ENCODE measurements at places on chromosomes 6 and 20. TPM values are rescaled to one million over a fixed set of nuclear protein-coding genes. Genes with fewer than 3 reads are reported as not detected.

Gene PEX3
- 18.8 TPM for total RNA-seq

Gene TMEM14B
- total RNA-seq = 50.1 TPM

Gene ABHD16B
- total RNA-seq = not detected

Gene COX4I2
- 19.1 TPM for total RNA-seq

Gene HUS1B
- total RNA-seq = 1.0 TPM

Gene TGM3
- not detected for total RNA-seq

Gene LAMA5
- 279 TPM for total RNA-seq

Gene CASS4
- 40.2 TPM for total RNA-seq

Gene MCHR2
- total RNA-seq = not detected

Gene PPP1R3G
- 0.46 TPM for total RNA-seq

Gene FBXO5
- 4.9 TPM for total RNA-seq

Gene MDFI
- total RNA-seq = 11.0 TPM

Gene OVOL2
- 6.7 TPM for total RNA-seq

Gene CST4
- not detected for total RNA-seq

Gene ULBP2
- 2.3 TPM for total RNA-seq

Gene HLA-DQB2
- 62.8 TPM for total RNA-seq

Gene DBNDD2
- total RNA-seq = 66.2 TPM

Gene CRISP3
- not detected for total RNA-seq

Gene KCNQ2
- total RNA-seq = not detected

Gene KIF25
- total RNA-seq = 0.96 TPM

Gene POM121L2
- total RNA-seq = not detected

Gene CBFA2T2
- total RNA-seq = 15.7 TPM

Gene SIRPB1
- total RNA-seq = 11.6 TPM

Gene FRMD1
- 0.09 TPM for total RNA-seq

Gene SMOC2
- 33.1 TPM for total RNA-seq

Gene TXLNB
- total RNA-seq = 1.3 TPM

Gene NMBR
- total RNA-seq = not detected

Gene PLEKHG1
- total RNA-seq = 34.6 TPM

Gene CLPSL2
- total RNA-seq = not detected

Gene BEND3
- total RNA-seq = 3.8 TPM

Gene THBS2
- total RNA-seq = 23.7 TPM

Gene TRIM10
- total RNA-seq = not detected

Gene SEC23B
- total RNA-seq = 62.9 TPM

Gene HIVEP2
- 18.6 TPM for total RNA-seq

Gene SPATS1
- total RNA-seq = not detected

Gene SLC22A7
- total RNA-seq = not detected

Gene MUC22
- not detected for total RNA-seq

Gene DEK
- 64.9 TPM for total RNA-seq

Gene MMS22L
- 6.8 TPM for total RNA-seq

Gene GMPR
- 17.6 TPM for total RNA-seq

Gene FAM209B
- total RNA-seq = not detected

Gene CD93
- 160 TPM for total RNA-seq

Gene WFDC12
- 1.8 TPM for total RNA-seq

Gene TINAG
- total RNA-seq = not detected
